ENCODE measurements at places on chromosomes 11 and 22. TPM values are rescaled to one million over a fixed set of nuclear protein-coding genes. Genes with fewer than 3 reads are reported as not detected.
A peak's percentile ranks its signal among the peaks of the same experiment; 100 is the strongest.

DNA sequence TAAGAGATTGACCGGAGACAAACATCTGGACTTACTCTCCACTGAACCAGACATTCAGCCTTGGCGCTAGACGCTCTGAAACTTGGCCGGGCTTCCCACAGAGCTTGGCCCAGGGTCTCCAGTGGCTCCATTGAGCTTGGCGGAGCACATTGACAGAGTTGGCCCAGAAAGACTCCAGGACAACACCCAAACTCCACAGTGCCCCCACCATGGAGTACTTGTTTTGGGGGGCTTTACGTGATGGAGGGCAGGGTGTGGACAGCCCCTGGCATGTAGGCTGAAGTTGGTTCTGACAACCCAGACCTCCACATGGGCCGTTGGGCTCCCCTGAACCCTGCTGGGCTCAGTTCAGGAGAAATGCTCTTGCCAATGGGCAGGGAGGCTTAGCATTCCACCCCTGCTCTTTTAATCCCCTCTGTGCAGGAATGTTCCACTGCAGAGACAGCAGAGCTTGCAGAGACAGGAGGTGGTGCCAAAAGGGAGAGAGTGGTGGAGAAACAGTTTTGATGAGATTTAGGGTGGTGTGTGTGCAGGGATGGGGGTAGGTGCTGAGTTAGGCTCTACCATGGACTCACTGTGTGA is 102.4 kb upstream of the TIMP3 start:
- no peak for DNase-seq

GRCh38 chr22:33328789-33329296 is 270.7 kb upstream of the SYN3 start:
- peak; percentile 27 for DNase-seq

DNA sequence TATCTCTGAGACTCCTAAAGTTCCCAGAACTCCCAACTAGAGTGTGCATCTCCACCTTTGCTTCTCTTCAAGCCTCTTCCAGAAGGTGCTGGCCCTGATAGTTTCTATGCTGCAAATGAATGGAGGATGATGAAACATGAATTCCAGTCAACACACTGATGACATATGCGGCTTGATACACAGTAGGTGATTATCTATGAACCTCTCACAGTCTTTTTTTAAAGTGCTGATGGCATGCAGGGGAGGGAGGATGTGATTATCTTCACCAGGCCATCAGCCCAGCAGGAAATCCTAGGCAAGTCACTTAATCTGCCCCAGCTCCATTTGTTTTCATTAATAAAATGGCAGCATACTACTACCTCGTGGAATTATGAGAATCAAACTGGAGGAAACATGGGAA is 548.5 kb downstream of the SOX6 start:
- DNase-seq: no peak

DNA sequence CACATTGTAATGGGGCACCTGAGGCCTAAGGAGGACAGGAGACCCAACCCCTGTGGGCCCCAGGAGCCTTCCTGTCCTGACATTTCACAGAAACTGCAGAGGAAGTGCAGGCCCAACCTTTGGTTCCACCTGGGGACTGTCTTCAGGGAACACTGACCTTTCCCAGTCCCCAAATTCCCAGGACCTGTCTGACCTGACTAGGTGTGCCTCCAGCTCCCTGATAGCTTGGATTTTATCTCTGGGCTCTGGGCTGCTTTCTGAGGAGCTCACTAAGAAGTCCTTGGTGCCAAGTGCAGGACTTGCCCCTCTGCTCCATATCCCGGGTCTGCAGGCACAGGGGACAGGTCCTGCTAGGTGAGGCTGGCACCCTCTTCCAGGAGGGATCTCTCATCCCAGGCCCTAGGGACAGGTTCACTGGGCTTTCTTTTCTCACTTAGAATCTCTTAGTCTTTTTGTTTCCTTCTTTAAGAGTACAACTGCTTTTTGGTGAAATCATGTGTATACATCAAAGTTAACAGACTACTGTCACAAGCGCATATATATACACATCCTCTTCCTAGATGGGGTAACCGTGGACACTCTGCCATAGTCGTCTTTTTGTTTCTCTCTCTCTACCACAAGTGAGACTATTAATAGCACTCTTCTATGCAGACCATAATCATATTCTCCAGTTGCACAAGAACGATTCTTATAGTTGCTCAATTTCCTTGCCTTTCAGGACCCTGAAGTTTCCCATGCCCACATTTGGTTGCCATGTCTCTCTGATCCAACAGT is 72.0 kb upstream of the IGLL5 start:
- no peak for DNase-seq

DNA sequence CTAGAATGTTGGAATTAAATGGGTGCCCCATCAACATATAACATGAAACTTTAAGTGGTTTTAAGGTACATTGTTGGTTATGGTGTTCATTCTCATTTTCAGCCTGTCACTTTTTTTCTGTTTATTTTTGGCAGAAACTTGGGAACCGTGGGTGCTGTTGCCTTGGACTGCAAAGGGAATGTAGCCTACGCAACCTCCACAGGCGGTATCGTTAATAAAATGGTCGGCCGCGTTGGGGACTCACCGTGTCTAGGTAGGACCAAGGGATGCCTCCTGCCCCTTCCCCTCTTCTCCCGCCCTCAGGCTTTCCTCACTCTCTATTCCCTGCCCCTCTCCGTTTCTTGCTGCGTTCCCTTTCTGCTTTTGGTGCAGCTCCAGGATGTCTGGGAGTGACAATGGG is 29.8 kb upstream of the SCGB1A1 start:
- no peak for DNase-seq

GRCh38 chr11:2109541-2110019 is 29.6 kb downstream of the IGF2 start:
- no peak for DNase-seq

- DNase-seq: no peak
Measured at GRCh38 chr22:29879753-29880152, 3.2 kb upstream of the MTMR3 start.

The AIFM3 gene
- 0.27 TPM for polyA plus RNA-seq

The BIK gene
- polyA plus RNA-seq: not detected

The CWC15 gene
- polyA plus RNA-seq: 51.0 TPM

The OR52H1 gene
- polyA plus RNA-seq: not detected

DNA sequence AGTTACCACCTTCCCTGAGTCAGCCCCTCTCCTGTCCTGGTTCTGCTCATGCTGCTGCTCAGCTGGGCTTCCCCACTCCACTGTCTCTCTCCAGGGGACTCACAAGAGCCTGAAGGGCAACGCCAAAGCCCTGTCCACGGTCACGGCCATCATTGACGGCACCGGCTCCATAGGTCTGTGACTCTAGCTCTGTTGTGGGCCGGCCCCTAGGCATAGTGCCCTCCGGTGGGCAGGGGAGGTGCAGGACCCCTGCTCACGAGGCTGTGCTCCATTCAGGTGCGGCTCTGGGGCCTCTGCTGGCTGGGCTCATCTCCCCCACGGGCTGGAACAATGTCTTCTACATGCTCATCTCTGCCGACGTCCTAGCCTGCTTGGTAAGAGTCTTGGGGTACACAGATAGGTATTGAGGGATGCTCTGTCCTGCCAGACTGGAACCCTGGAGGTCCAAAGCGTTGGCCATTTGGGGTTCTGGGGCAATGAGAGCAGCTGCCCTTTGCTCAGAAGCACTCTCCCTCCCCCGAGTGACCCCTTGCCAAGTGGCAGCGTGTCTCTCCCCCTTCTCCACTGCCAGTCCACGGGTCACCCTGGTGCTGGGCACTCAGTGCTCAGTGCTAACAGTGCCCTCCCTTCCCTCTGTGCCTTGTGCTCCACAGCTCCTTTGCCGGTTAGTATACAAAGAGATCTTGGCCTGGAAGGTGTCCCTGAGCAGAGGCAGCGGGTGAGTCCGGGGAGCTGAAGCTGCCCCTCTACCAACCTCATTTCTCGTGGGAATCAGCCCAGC is 22.4 kb downstream of the SLC37A2 start:
- no peak for DNase-seq

DNA sequence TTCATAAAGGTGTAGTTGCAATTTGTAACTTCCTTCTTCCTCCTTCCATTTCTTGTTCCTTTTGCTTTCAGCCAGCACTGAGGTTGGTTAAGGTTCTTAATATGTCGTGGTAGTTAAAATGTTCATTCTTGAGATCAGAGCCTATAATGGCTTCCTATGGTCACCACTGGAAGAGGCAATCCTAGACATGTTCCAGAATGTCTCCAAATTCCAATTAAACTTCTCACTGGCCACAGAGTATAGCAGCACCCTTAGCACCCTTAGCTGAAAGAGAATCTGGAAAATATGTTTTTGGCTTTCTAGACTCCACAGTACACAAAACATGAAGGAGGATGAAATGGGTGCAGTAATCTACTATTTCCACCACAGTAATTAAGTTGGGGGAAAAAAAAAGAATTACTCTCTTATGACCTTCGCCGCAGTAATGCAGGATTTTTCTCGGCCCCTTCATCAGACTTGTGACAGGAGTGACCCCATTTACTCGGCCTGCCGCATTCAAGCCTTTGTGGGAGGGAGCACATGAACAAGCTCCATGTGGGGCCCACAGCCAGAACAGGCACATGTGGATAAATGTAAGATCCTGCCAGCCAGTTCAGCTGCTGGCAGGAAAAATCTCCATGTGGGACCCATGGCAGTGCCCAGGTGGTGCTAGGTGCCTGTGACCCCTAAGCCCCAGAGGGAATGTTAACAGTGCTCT is 348.8 kb upstream of the ARHGAP42 start:
- DNase-seq: no peak

The RFPL1 gene
- polyA plus RNA-seq: not detected

- no peak for DNase-seq
Measured at GRCh38 chr11:94676814-94677213, 91.3 kb upstream of the AMOTL1 start.

The KDM4E gene
- polyA plus RNA-seq: not detected

DNA sequence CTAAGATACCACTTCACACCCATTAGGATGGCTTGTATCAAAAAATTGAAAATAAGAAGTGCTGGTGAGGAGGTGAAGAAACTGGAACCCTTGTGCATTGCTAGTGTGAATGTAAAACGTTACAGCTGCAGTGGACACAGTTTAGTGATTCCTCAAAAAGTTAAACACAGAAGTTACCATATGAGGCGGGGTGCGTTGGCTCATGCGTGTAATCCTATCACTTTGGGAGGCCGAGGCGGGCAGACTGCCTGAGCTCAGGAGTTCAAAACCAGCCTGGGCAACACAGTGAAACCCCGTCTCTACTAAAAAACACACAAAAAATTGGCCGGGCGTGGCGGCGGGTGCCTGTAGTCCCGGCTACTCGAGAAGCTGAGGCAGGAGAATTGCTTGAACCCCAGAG is 43.5 kb downstream of the SGSM3 start:
- no peak for DNase-seq

The ACR gene
- polyA plus RNA-seq: not detected

The TYMP gene
- 3.6 TPM for polyA plus RNA-seq

- no peak for DNase-seq
Measured at GRCh38 chr11:15476371-15476917, 361.7 kb downstream of the INSC start.

The TMPRSS13 gene
- not detected for polyA plus RNA-seq

The ROBO4 gene
- 0.40 TPM for polyA plus RNA-seq

GRCh38 chr11:78555592-78555991 is 19.1 kb downstream of the NARS2 start:
- DNase-seq: no peak

DNA sequence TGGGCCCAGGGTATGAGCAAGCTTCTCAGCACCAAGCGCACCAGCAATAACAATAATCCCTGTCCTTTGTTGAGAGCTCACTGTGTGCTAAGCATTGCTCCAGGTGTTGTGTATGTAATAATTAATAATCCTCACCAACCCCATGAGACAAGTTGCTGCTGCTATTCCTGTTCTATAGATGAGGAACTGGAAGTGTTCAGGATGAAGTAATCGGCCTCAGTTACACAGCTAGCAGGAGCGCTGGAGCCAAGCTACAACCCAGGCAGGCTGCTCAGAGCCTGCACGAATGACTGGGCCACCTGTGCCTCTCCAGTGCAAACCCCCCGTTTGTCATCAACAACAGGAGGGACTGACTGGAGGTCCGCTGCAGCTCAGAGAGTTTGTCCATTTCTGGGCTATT is 35.2 kb upstream of the CECR2 start:
- DNase-seq: no peak

DNA sequence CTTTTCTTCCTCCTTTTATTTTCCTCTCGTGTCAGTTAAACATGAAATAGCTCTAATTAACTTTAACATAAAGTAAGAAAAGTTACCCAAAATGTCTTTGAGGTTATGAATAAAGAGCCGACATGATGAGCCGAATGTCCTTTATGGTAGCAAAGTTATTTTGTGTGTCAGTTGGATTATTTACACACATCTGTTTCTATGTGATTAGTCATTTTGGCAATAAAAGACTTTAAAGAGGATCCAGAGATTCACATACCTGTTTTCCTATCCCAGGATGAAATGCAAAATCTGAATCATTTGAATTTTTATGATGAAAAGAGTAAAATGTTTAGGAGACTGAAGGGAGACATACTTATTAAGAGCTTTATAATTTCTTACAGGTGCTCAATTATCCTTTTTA is 34.0 kb upstream of the TECTA start:
- no peak for DNase-seq

DNA sequence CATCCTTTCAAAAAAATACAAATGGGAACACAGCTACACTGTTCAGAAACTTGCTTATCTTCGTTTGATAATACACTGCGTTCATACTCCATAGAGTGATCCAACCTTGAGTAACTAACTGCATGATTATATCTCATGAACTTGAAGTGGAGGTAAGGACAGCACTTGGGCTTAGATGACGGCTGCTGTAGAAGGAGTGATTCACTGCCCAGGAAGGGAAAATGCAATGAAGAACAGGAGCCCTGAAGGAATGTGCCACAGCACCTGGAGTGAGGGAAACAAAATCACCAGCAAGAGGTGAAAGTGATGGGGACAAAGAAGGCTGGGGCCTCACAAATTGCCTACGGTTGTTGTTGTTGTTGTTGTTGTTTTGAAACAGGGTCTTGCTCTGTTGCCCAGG is 44.1 kb upstream of the SC5D start:
- no peak for DNase-seq

The DUSP8 gene
- 2.1 TPM for polyA plus RNA-seq

The HORMAD2 gene
- not detected for polyA plus RNA-seq

GRCh38 chr11:118124929-118125535 is 27.6 kb downstream of the SCN4B start:
- DNase-seq: no peak

GRCh38 chr11:79383874-79384273 is 57.0 kb downstream of the TENM4 start:
- DNase-seq: no peak

The OR52E5 gene
- not detected for polyA plus RNA-seq

The LARGE2 gene
- not detected for polyA plus RNA-seq

The PRR33 gene
- polyA plus RNA-seq: not detected

- DNase-seq: no peak
Measured at GRCh38 chr11:12094872-12095800, 15.3 kb upstream of the MICAL2 start.

- no peak for DNase-seq
Measured at GRCh38 chr11:109945626-109946321, 147.4 kb upstream of the ZC3H12C start.

The CRYAB gene
- polyA plus RNA-seq: 6.1 TPM

The FJX1 gene
- polyA plus RNA-seq: 5.6 TPM

The MPEG1 gene
- polyA plus RNA-seq: not detected

GRCh38 chr11:127986073-127986472 is 601.3 kb downstream of the ETS1 start:
- DNase-seq: no peak

All from AG04450 (cell line).